ENCODE measurements at places on chromosomes 2 and 18. TPM values are rescaled to one million over a fixed set of nuclear protein-coding genes. Genes with fewer than 3 reads are reported as not detected.

Gene EMILIN1
- 0.59 TPM for total RNA-seq

GRCh38 chr18:42363446-42364441 lies 408.7 kb downstream of the PIK3C3 start:
- H3K27me3 ChIP-seq: no peaks in the 10 kb centered on the region
- H3K27ac ChIP-seq: no peak overlapping the region
- H3K4me3 ChIP-seq: no peak overlapping the region
- no peaks in the 10 kb centered on the region for H3K4me1 ChIP-seq
- no peaks in the 10 kb centered on the region for H3K36me3 ChIP-seq

Gene SPDYA
- total RNA-seq: 1.2 TPM

Gene INPP1
- total RNA-seq: 19.6 TPM

- H3K36me3 ChIP-seq: no peaks in the 10 kb centered on the region
- H3K27me3 ChIP-seq: no peaks in the 10 kb centered on the region
- H3K4me3 ChIP-seq: no peak overlapping the region
These were observed 971 bp upstream of the CDH7 start for GRCh38 chr18:65749841-65750240.

Gene CAPN13
- 0.25 TPM for total RNA-seq

Gene GKN1
- total RNA-seq: not detected

- no peaks in the 10 kb centered on the region for H3K4me1 ChIP-seq
- peaks cover 7% of the 10 kb centered on the region for H3K27me3 ChIP-seq
- DNase-seq: no peak
- H3K4me3 ChIP-seq: no peak overlapping the region
These were observed 100.5 kb downstream of the TPGS2 start for GRCh38 chr18:36728345-36728744.

- no peak overlapping the region for H3K4me3 ChIP-seq
- no peak for DNase-seq
- no peaks in the 10 kb centered on the region for H3K27me3 ChIP-seq
- peaks cover 15% of the 10 kb centered on the region for H3K4me1 ChIP-seq
- no peaks in the 10 kb centered on the region for H3K36me3 ChIP-seq
These were observed 59.9 kb downstream of the BIN1 start for GRCh38 chr2:127047054-127047453.

GRCh38 chr2:70498528-70498927 lies 55.1 kb downstream of the TGFA start:
- H3K4me3 ChIP-seq: no peak overlapping the region
- H3K4me1 ChIP-seq: peaks cover 10% of the 10 kb centered on the region
- DNase-seq: no peak
- no peaks in the 10 kb centered on the region for H3K36me3 ChIP-seq

GRCh38 chr2:10422732-10423399 lies 25.3 kb downstream of the ODC1 start:
- peaks cover 17% of the 10 kb centered on the region for H3K36me3 ChIP-seq
- no peaks in the 10 kb centered on the region for H3K27me3 ChIP-seq
- no peak overlapping the region for H3K4me3 ChIP-seq
- no peak for DNase-seq

Measured in HCT116 (cell line).